ENCODE measurements at places on chromosomes 7 and 10.

DNA sequence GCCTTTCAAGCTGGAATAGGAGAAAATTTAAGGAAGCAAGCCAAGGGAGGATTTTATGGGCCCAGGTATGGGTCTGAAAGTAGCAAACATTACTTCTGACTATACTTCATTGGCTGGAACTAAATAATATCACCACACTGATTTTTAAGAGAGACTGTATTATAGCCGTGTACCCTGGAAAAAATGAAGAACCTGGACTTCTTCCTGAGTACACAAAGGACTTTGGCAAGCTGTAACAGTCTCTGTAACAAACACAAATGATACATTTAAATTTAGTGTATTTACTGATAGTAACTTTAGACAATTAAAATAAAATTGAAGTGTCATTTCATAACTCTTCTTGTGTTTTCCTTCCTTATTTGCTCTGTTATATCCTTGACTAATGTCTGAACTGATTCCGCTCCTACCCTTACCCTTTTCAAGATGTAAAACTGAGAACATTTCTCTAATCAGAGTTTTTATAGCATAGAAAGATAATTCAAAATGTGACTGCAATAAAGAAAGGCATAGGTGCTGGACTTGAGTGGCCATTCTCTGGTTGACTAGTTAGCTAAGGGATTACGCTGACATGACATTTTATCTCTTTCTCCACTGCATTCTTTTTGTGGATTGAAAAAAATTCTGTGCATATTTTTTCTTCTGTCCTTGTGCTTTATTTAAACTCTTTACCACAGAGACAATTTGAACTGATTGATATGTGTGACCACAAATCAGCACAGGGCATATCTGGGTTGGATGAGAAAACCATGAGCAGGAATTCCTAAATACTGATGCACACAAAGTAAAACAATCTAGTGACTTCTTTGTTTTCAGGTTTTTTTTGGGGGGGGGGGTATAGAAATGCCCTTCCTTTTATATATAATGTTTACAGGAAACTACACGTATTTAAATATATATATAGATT is 349.7 kb downstream of the MDFIC start:
- DNase-seq = no peak

DNA sequence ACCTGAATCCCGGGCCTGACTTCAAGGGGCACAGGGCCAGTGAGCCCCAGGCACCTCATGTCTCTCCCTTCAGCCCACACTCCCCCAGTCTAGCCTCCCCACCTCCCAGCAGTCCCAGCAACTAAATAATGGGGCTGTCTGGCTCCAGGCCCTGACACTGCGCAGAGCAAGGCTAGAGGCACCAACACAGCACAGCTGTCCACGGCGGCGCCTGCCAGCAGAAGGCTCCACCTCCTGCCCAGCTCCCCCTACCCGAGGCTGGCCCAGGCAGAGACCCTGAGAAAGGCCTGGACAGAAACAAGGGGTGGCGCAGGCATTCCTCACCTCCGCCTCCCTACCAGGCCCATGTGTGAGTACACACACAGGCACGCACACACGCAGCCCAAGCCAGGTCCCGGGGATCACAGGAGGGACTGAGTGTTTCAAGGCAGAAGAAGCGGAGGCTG is 6.1 kb downstream of the KCNH2 start:
- no peak for DNase-seq

- no peak for DNase-seq
These were observed 172.8 kb upstream of the AKR1E2 start for GRCh38 chr10:4653160-4653559.

DNA sequence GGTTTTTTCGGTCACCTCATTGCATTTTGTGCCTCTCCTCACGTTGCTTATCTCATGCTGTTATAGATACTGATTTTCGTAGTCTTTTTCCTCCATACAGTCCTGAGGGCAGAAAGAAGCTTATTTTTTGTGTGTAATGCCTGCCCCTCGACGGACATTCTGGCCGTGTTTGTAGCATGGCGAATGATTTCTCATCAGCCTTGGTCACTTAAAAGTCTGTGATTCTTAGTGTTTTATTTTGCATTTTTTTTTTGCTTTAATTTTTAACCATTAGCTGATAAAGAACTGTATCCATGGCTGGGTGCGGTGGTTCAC is 469 bp upstream of the NOC3L start:
- DNase-seq = no peak

DNA sequence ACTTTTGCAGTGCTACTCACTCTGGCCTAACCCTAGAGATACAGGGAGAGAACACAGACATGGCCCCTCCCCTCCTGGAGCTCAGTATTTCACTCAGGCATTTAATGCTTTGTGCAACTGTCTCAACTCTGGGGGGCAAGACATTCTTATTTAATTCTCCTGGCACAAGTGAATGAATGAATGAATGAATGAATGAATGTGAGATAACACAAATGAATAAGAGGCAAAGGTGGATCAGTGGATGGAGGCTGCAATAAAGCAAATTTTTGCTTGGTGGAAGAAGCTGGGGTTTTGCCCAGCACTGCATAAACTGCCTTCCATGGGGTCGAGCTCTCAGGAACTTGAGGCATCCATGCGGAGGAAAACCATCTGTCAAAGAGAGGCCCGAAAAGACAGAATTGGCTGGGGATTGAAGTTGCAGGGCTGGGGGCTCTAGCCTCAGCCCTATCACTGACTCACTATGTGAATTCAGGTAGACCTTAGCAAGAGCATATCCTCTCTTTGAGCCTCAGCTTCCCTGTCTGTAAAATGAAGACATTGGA is 441.4 kb upstream of the ZMIZ1 start:
- DNase-seq = no peak

DNA sequence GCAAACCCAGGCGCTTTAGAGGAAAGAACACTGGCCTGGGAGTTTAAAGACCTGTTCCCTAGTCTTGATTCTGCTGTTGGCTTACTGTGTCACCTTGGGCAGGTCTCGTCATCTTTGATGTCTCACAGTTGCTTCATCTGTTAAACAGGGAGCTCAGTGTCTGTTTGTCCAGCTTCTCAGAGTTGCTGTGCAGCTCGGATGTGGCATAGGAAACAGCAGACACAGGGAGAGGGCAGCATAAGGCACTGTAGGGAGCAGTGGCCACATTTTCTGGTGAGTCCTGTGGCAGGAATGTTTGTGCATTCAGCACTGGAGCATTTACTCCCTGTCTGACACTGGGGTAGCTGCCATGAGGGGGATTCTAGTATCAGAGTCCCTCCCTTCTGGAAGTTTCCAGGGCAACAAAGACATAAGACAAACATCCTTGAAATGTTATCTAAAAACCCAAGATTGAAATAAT is 2.0 kb downstream of the REPIN1 start:
- no peak for DNase-seq
